Activated CD4-positive, alpha-beta T cell treated with anti-CD3 and anti-CD28 coated beads, Interleukin-2, amount 10 ng/mL, durations not matched to agents 7 days and 5 days (primary cell): ENCODE measurements at places on chromosomes 7 and 10. TPM values are rescaled to one million over a fixed set of nuclear protein-coding genes. Genes with fewer than 3 reads are reported as not detected.

The NKX1-2 gene
- not detected for total RNA-seq

DNA sequence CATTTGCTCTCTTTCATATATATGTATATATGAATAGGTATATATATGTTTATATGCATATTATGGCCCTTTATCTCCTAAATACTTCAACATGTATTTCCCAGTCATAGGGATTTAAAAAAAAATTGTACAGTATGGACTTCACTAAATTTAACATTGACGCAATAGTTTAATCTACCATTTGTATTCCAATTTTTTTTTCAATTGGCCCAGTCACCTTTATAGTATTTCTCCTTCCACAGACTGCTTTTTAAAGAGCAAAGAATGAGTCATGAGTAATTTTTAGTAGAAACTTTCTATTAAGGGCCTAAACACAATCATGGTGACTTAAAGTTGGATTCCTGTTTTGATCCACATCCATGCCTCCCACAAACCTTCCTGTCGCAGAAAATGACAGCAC lies 20.5 kb downstream of the CCSER2 start:
- H3K27me3 ChIP-seq = no peaks in the 10 kb centered on the region
- no peak for DNase-seq
- no peak overlapping the region for H3K4me3 ChIP-seq
- H3K36me3 ChIP-seq = peaks cover 25% of the 10 kb centered on the region
- peaks cover 54% of the 10 kb centered on the region for H3K4me1 ChIP-seq
- no peak overlapping the region for H3K27ac ChIP-seq

DNA sequence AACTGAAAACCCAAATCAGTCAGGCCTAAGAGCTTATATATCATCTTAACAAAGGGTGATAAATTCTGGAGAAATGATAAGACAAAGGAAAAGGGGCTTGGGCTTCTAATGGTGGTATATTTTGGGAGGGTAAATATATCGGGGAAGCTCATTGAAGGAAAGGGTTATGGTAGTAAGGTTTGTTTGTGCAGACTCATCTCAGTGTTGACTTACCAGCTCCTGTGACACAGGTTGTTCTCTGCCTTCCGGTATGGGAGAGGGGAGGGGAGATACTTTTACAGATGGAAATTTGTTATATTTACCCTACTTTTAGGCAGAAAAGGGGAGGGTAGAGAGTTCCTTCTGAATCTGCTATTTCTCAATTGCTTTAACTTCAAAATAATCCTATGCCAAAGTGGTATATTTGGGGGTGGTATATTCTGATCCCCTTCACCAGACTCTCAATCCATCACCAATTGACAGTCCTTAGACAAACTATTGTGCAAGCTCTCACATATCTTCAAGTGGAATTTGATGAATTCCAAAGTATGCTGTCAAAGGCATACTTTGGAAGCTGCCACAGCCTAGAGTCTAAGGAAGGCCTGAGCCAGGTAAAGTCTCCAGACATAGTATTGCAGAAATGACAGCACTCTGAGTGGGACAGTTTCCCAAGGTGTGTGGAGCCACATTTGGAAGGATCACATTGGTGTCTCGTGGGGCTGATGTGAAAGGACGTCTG lies 13.3 kb upstream of the PAPSS2 start:
- no peaks in the 10 kb centered on the region for H3K4me1 ChIP-seq
- DNase-seq = no peak
- no peak overlapping the region for H3K27ac ChIP-seq
- H3K4me3 ChIP-seq = no peak overlapping the region
- H3K36me3 ChIP-seq = no peaks in the 10 kb centered on the region
- H3K27me3 ChIP-seq = no peaks in the 10 kb centered on the region

DNA sequence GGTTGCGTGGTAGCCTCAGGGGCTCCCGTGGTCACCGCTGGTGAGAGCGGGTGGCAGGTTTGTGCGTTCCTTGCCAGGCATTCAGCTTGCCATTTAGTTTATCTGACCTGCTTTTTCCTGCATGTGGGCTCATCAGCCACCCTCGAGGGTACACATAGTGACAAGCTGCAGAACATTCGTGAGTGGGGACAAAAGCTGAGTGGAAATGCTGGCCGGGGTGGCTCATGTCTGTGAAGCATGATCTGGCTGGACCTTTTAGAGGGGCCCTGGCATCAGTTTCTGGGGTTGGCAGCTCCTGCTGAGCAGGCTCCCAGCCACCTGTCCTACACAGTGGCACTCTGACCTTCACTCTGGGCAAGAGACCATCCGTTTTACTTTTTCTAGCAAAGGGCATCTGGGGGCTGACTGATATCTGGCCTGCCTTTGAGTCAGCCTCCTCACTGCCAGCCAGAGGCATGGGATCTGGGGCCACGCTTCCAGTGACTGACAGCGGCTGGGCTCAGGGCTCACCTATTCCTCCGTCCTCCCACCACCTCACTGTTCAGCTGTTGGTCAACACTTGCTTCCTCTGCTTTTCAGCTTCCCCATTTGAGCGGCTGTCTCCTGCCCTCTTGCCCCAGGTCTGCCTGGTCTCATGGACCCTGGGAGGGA lies 75.0 kb downstream of the LANCL2 start:
- peaks cover 48% of the 10 kb centered on the region for H3K4me1 ChIP-seq
- H3K36me3 ChIP-seq = peaks cover 4% of the 10 kb centered on the region
- H3K4me3 ChIP-seq = no peak overlapping the region

The STEAP1 gene
- not detected for total RNA-seq

The GHRHR gene
- total RNA-seq = not detected
